ENCODE measurements at places on chromosomes 2 and 18.

DNA sequence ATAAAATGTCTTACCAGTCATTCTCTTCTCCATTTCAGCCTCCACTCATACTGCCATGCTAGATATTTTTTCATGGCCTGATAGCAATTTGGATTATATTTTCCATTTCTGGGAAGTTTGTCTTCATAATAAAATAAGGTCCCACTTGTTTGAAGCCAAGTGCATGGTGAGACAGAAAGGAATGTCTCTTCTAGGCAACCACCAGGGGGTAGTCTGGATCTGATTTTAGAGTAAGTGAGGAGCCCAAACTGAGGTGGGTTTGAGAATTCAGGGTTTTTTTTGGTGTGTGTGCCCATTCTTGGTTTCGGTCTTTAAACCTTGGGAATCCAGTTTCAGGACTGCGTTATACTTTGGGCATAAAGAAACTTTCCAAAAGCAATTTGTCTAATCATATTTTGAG lies 315.5 kb downstream of the RPRM start:
- DNase-seq, result no peak

- DNase-seq, result no peak
These were observed 373.9 kb upstream of the KCNJ3 start for GRCh38 chr2:154324601-154325000.

GRCh38 chr2:190215620-190216019 lies 104.0 kb downstream of the HIBCH start:
- no peak for DNase-seq

GRCh38 chr18:36041146-36041545 lies 26.2 kb downstream of the RPRD1A start:
- DNase-seq, result no peak

DNA sequence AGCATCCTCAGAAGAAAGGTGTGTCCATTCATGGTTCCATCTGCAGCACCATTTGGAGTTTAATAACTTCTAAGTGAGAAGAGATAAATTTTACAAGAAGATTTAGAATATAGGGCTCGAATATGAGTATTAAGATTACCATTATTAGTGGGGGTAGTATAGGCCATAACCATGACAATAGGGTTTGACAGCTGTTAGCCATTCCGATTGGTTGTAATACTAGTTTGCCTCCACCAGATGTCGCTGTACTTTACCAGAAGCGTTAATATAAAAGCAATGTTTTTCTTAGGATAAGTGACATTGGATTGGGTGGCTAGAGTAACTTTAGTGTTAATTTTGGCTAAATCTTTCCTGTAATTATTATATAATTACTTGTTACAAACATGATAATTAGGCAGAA lies 107.5 kb upstream of the SRD5A2 start:
- DNase-seq, result no peak

DNA sequence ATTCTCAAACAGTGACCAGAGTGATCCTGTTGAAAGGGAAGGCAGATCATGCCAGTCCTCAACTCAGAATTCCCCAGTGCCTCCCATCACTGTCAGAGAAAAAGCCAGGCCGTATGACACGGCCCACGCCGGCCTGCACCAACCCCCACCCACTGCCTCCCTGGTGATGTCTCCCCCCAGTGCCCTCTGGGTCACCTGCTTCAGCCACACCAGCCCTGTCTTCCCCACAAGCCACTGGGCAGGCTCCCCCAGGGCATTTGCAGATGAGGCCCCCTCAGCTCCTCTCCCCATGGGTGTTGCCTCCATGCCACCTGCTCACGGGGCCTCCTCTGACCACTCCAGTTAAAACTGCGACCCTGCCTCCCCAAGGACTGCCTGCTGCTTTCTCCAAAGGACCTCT lies 169.8 kb downstream of the SH3RF3 start:
- DNase-seq, result no peak

DNA sequence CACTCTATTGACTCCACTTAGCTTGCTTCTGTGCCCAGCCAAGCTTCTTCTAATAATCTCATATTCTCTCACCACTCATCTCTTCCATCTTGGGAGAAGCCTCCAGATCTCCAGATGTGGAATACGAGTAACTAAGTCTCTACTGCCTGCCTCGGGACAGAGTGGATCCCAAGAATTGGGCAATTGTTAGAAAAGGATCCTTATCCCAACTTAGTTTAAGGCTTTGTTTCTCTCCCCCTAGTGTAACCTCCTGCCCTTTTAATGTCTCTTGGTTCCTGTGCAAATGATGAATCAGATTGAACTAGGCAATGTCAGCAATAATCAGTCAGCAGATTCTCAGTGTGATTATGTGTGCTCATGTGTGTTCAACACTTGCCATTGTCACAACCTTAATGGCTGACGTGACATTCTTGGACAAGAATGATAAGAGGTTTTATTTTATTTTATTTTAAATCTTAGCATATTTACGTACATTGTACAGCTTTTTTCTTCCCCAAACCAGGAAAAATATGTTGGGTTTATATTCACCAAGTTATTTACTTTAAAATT lies 59.7 kb downstream of the MYO3B start:
- DNase-seq, result no peak

DNA sequence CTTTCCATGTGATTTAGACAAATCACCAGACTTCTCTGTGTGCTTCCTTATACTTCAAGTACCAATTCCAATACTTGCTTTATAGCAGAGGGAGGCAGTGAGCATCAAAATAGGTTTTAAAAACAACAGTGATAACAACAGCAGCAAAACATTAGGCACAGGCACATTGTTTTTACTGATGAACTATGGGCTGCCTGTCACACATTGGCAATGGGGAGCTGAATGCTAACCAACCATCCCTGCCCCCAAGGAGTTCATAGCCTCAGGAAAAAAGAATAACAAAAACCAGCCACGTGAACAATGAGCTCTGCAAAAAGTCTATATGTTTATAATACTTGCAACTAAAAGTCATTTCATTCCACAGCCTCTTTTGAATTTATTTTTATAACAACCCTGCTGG lies 287.9 kb upstream of the TRIB2 start:
- no peak for DNase-seq

- no peak for DNase-seq
These were observed 27.0 kb downstream of the CRYGD start for GRCh38 chr2:208097313-208097712.

- DNase-seq, result no peak
These were observed at the start of gene CCDC68 for GRCh38 chr18:54958704-54959625. Gene CCDC68 (minus strand): TSS chr18:54959461. CDS start chr18:54942791, 16,670 bp downstream.

DNA sequence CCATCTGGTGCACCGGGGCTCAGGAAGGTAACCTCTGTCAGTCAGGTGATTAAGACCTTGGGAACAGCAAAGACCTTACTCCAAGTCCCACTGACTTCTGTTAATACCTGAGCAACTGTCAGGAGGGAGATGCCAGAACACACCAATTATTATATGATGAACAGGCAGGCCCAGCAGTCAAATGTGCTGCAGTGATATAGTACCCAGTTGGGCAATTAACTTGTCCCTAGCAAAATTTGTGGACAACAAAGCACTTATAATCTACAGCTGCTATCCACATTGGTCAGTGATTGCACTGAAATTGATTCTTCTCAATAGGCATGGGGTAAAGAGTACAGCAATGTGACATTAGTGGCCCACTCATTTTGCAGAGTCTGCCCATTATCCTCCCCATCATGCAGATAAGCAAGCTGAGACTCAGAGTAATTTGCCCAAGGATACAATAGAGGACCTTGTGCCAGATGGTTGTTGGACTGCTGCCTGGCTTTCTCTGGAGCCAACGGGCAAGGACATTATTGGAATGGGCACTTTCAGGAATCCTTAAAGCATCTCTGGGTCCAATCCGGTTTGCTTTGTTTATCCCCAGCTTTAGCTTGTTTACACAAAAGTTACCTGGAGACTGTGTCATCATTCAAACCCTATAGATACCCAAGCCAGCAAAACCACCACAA lies 147.6 kb downstream of the CCBE1 start:
- no peak for DNase-seq

GRCh38 chr18:24228667-24229041 lies 89.8 kb downstream of the CABYR start:
- no peak for DNase-seq

DNA sequence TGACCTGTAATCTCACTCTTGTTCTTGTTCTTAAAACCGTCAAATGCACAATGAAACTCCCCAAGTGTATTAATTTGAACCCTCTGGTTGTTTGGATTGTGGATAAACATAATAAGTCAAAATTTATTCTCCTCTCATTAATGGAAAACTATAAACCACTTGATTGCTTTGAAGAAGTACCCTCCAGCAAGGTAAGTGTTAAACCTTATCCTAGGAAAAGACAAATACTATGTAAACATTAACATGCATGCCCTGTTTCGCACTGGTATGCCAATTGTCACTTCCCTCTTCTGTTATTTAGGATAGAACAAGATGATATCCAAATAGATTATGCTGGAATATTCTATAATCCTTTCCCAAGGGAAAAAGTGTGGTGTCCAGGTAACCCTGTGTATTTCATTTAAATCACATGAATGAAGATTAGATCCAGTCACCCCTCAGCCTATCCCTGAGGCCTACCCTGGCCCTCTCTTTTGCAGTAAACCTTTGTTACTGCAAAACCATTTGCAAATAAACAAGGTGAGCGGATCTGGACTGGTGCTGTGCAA lies 1.3 kb downstream of the ADI1 start:
- DNase-seq, result no peak
